Foreskin keratinocyte (primary cell): ENCODE measurements at places on chromosomes 7 and 10. TPM values are rescaled to one million over a fixed set of nuclear protein-coding genes. Genes with fewer than 3 reads are reported as not detected.

Gene TMEM130
- total RNA-seq, result not detected in 2 replicates

Gene SLC25A40
- 11.4 and 12.7 TPM in 2 replicates for total RNA-seq

Gene INSYN2A
- total RNA-seq, result not detected in 2 replicates

Gene OR2A14
- total RNA-seq, result not detected in 2 replicates

Gene TLX1
- total RNA-seq, result not detected in 2 replicates

Gene ERVW-1
- total RNA-seq, result not detected in 2 replicates

Gene FAM200A
- total RNA-seq, result 5.6 and 5.8 TPM in 2 replicates

Gene SLC18A3
- not detected in 2 replicates for total RNA-seq

Gene GIMAP1
- total RNA-seq, result not detected in 2 replicates

Gene TMEM140
- 0.07 TPM in 1 of 2 replicates, not detected in the other for total RNA-seq

Gene COBL
- 0.78 and 1.4 TPM in 2 replicates for total RNA-seq

Gene CPED1
- 1.3 and 3.6 TPM in 2 replicates for total RNA-seq

Gene SLC26A5
- total RNA-seq, result not detected in 2 replicates

Gene SLC25A13
- 24.2 and 28.3 TPM in 2 replicates for total RNA-seq

Gene CALHM1
- total RNA-seq, result not detected in 2 replicates

Gene SNX10
- 7.4 and 11.9 TPM in 2 replicates for total RNA-seq

Gene BRAT1
- total RNA-seq, result 23.7 and 26.6 TPM in 2 replicates
